CD4-positive, alpha-beta T cell treated with Interleukin-17A for 1 hour (primary cell): ENCODE measurements at places on chromosomes 2 and 18.
A peak's percentile ranks its signal among the peaks of the same experiment; 100 is the strongest.

DNA sequence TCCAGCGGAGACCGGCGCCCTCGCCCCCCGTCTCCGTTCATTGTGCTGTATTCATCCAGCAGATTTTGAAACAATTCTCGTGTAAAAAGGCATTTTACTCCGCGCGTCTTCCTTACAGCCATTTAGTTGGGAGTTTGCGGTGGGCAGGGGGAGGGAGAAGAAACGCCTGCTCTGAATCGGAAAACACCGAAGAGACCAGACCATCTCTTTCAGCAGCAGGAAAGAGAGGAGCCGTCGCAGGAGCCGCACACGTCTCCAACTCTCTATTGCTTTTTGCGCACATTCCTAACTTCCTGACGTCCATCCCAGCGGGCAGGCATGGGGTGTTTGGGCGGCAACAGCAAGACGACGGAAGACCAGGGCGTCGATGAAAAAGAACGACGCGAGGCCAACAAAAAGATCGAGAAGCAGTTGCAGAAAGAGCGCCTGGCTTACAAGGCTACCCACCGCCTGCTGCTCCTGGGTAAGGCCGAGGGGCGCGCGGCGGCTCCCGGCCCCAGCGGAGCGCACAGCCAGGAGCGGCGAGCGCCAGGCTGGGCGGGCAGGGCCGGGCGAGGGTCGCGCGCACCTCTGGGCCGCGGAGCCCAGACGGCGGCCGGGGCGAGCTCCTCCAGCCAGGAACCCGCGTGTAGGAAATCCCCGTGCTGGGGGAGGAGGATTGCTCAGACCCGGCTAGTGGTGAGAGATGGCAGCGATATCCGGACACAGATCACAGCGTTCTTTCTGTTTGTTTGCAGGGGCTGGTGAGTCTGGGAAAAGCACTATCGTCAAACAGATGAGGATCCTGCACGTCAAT lies 63.2 kb downstream of the GNAL start:
- DNase-seq: no peak

DNA sequence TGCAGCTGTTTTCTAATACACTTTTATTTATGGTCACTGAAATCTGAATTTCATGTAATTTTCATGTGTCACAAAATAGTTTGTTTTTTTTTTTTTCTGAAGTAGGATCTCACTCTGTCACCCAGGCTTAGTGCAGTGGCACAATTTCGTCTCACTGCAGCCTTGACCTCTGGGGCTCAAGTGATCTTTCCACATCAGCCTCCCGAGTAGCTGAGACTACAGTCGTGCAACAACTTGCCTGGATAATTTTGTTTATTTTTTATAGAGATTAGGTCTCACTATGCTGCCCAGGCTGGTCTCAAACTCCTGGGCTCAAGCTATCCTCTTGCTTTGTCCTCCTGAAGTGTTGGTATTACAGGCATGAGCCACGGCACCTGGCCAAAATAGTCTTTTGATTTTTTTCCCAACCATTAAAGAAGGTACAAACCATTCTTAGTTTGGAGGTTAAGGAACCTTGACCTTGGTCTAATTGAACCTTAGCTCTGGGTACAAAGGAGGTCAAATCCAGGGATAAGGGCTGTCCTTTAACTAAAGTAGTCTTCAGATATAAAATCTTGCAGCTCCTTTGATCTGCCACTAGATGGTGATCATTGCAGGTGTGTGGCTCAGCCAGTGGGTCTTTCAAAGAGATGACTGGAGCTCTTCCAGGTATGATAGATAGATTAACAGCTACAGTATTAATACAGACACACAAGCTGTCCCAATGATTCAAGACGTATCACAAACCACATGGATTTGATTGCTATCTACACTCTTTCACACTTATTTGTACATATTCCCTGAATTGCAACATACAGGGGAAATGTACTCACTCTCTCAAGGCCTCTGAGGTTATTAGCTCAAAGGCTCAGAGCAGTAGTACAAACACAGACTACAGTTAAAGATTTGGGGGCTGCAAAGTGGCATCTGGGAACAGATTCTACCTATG lies 4.7 kb upstream of the KRCC1 start:
- peak; percentile 63 for DNase-seq

DNA sequence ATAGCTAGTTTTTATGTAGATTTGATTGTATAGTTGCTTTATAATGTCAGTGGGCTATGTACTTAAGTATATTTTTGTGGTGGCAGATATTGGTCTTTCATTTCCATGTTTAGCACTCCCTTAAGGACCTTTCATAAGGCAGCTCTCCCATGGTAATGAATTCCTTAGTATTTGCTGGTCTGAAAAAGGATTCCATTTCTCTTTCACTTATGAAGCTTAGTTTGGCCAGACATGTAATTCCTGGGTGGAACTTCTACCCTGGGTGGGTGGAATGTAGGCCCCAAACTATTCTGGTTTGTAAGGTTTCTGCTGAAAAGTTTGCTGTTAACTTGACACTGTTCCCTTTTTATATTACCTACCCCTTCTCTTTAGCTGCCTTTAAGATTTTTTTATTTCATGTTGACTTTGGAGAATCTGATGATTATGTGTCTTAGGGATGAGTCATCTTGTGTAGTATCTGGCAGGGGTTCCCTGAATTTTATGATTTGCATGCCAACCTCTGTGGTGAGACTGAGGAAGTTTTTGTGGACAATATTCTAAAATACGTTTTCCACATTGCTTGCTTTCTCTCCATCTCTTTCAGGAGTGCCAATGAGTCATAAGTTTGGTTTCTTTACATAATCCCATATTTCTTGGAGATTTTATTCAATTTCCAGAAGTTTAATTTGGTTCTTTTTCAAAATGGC lies 65.4 kb upstream of the VRK2 start:
- no peak for DNase-seq

DNA sequence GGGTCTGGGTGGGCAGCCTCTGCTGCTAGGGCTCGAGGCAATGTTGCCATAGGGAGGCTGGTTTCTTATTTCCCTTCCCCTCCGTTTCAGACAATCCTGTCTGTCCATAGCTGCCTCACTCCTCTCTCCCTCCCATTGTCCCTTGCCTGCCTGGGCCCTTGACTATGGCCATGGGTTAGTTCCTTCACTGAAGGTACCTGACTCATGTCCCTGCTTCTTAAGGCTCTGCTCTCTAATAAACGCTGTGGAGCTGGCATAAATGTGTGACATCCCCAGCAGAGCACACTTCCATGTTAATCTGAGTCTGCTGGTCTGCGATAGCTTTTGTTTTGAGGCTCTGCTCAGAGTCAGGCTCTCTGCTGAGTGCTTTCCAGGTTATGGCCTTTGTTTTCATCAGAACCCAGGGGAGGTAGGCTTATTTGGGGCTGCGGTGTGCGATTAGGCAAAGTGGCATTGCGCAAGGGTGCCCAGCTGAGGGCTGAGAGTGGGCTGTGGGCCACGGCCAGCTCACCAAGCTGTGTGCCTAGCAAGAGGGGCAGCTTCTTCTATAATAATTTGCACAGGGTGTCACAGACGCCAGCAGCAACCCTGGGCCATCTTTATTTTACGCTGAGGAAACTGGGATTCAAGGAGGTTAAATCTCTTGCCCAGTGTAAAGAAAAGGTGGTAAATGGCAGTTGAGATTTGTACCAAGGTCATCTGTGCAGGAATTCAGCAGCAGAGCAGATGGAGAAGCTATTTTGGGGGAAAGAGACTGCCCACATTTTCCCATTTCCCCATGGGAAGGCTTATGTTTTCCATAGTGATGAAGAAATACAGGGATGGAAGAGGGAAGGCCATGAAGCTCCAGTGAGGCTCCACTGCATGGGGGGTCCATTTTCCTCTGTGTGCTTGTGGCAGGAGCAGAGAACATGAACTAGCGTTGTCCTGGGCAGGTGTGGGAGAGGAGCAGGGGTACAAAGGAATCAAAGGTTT lies 25.6 kb downstream of the MRPL33 start:
- DNase-seq: no peak

DNA sequence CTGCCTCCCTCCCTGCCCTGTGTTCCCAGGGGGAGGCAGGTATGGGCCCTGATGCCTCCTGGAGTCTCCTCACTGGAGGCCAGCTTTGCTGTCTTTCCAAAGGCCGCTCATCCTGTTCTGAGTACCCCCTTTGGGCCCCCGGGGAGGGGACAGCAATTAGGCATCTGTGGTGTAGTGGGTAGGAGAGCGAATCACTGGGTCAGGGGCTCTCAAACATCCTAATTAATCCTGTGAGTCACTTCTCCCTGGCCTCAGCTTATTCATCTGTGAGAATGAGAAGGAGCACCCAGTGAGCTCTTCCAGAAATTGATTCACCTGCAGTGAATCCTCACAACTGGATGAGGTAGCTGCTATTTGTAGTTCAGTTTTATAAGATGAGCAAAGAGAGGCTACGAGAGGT lies 16.4 kb downstream of the TET3 start:
- no peak for DNase-seq

DNA sequence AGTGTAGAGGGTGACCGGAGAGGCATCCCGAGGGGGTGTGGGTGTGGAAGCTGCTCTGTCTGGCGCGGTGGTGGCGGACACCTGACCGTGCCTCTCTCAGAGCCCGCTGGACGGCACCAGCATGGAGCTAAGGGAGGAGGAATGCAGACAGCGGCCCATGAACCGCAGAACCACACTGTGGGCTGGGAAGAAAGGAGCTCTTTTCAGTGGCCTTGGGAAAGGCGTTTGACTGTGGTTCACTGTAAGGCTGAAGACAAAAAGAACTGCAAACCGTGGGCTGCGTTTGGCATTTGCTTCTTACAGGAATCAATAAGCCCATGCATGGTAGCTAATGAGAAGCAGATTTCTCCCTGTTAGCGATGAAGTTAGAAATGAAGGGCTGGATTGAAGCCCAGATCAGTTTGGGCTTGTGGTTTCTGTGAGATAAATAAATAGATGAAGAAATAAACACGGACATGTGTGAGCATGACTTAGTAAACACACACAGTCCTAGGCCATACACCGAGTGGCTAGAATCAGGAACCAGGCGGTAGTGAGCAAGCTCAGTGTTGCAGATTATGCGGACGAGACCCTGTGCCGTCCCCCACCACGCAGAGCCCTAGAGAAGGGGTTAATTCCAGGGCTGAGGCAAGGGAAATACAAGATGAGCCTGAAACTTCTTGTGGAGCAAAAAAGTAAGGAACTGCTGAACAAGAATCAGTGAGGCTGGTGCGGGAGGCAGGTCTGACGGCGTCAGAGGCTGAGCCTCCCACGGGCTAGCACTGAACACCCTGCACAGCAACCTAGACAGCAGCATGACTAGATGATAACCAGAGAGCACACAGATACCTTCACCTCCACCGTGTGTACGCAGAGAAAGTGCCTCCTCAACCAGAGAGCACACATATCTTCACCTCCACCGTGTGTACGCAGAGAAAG lies 29.3 kb upstream of the NFATC1 start:
- DNase-seq: no peak

DNA sequence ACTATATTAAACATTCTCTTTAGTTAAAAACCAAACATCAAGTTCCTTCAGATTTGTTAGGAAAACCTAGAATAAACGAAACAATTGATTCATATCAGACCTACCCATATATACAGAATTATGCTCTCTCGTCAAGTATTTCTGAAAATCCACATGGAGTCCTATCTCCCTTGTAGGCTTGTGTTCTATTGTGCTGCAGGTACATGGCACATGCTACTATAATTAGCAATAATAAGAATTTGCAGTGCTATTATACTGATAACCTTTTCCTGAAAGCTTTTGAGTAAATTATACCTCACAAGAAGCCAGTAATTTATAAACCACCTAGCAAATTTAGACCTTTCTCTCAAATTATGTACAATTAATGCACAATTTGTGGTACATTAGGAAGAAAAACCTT lies 158.6 kb upstream of the STK17B start:
- no peak for DNase-seq

DNA sequence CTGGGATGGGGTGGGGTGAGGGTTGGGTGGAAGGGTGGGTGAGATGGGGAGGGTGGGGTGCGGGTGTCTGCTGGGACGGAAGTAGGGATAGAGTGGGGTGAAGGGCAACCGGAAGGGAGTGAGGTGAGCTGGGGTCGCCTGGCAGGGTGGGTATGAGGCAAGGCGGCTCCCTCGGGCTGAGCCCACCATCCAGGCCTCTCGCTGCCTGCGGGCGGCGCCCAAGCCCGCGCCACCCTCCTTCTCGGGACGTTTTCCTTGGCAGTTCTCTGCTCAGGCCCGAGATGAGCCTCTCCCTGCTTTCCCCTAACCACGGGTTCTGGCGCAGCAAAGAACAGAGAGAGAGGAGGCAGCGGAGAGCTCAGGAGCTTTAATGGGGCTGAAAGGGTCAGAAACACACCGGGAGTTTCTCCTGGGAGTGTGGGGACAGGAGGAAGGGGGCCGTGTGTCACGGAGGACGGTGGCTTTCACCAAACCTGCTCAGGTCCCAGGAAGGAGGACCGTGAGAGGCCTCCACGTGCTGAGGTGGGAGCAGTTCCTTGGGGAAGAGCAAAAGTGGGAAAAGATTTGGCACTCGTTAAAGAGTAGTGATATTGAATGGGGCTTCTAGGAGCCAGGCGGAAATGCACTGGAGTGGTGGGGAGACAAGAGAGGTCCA lies 4.1 kb downstream of the FEV start:
- no peak for DNase-seq

DNA sequence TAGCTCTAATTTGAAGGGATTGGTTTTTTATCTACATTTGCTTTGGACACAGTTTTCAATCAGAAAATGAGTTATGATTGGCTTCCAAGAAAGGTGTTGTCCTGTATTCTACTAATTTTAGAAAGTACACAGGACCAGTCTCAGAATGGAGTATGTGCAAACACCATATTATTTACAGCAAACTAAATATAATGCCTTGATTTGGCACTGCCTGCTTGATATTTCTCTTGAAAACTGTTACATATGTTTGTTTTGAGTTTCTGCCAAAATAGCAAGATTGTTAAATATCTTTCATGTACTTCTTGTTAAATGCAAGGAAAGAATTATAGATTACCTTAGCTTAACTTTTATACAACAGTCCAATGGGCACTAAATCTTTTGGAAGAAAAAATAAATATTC lies 694.9 kb downstream of the KCNJ3 start:
- DNase-seq: no peak

DNA sequence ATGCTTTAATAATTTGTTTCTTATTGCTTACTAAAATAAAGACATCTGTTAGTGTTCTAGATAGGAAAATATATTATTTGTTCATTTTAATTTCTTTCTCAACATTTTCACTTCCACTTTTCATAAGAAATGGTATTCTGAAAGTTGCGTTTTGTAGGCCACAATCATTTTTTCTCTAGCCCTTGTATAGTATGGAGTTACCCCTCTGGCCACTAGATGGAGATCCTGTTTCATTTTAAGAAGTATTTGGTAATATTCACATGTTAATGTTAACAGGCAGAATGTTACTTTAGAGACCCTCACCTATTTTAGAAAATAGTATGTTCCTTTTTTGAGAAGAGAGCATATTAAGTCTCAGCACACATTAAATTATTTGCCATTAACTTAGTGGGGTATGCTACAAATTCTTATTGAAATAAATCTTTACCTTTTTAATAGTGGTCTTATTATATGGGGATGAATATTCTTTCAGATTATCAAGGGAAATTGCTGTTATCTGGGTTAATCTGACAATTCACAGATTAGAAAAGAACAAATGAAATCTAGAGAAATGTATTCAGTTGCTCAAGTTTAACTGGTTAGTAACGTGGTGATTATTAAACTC lies 73.9 kb upstream of the TTC27 start:
- DNase-seq: peak; percentile 50

- no peak for DNase-seq
Observed at GRCh38 chr2:218648787-218649100, 10.7 kb downstream of the ZNF142 start.

GRCh38 chr18:10153924-10154752 lies 240.3 kb downstream of the VAPA start:
- DNase-seq: no peak

GRCh38 chr2:161166538-161167409 lies 6.5 kb downstream of the TANK start:
- peak; percentile 77 for DNase-seq
